ENCODE measurements at places on chromosomes 16 and 17.

GRCh38 chr17:14777291-14777690 lies 476.4 kb downstream of the HS3ST3B1 start:
- no peak for DNase-seq

DNA sequence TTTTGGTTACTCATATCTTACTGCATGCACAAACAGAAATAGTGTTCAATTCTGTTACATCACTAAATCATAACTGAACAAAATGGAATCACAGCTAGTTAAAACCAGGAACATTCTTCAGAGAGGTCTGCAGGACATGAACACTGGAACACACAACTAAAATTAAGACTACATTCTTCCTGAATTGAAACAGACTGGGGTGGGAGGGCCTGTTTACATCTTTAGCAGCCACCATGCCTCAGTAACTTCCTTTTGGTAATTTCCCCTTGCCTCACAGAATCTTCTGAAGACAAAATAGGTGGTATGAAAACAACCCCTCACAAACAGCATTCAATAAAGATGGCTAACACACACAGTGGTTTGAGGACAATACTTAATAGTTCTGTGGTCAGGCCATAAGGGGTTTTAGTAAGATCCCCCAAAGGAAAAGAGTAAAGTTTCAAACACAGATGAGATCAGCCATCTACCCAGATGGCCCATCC lies 6.5 kb downstream of the MARF1 start:
- DNase-seq = no peak

GRCh38 chr16:82071421-82071820 lies 36.4 kb downstream of the HSD17B2 start:
- no peak for DNase-seq

GRCh38 chr16:425082-425718 lies at the start of gene RAB11FIP3:
TSS of gene RAB11FIP3 (plus strand) at chr16:425649. CDS start at chr16:426007, 358 bp downstream.
- DNase-seq = peak; percentile 88

DNA sequence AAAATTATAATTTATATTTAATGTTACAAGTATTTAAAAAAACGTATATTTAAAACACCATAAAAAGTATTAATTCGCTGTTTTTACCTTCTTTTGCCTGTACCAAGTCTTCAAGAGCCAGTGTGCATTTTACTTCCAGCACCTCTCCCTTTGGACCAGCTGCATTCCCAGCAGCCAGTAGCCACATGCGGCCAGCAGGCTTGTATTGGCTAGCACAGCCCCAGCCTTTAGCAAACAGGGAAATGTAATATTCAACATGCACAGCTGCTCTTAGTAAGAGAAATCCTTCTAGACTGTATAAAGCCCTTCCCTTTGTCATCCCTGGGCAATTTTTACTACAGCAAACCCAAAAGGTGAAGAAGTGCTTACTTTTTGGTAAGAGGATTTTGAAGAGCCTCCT lies 6.6 kb downstream of the DHODH start:
- no peak for DNase-seq

- no peak for DNase-seq
These were observed 370.0 kb downstream of the CDH11 start for GRCh38 chr16:64751906-64752305.

GRCh38 chr17:61366076-61366714 lies 33.4 kb upstream of the TBX2 start:
- DNase-seq = no peak

DNA sequence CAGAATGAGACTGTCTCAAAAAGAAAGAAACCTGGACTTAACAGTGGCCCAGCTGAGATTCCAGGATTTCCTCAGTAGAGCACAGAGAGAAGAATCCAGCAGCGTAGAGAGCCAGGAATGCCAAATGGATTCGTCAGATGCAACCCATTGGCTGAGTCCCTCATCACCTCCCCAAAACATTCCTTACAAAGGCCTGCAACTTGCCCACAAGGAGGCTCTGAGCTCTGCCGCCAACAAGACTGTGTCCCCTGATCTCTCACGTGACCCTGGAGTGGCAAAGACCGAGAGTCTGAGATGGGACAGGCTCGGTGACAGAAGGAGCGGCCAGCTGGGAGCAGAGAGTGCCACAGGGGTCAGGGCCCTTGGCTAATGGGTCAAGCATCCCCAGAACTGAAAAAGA lies 6.9 kb upstream of the CHMP6 start:
- no peak for DNase-seq

DNA sequence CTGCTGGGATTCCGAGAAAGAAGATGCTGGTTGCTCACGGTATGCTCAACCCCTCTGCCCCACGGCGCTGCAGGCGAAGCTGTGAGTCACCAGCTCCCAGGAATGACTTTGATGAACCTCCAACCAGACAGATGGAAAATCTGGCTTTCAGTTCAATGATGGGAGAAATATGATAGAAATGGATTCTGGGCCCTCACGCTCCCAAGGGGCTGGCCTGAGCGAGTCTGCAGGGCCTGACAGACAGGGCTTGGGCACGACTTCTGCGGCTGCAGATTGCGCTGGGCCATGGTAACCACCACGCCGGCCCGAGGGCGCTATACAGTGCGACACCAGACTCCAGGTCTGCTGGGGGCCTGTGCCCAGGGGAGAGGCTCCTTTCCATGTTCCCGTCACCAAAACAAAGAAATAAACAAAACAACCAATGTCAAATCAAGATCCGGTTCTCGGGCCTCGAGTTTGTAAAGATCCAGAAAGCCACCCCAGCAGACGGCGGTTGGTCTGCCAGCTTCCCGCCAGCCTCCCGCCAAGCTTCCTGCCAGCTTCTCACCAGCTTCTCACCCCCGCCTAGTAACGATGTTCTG lies 11.1 kb upstream of the ABR start:
- no peak for DNase-seq

DNA sequence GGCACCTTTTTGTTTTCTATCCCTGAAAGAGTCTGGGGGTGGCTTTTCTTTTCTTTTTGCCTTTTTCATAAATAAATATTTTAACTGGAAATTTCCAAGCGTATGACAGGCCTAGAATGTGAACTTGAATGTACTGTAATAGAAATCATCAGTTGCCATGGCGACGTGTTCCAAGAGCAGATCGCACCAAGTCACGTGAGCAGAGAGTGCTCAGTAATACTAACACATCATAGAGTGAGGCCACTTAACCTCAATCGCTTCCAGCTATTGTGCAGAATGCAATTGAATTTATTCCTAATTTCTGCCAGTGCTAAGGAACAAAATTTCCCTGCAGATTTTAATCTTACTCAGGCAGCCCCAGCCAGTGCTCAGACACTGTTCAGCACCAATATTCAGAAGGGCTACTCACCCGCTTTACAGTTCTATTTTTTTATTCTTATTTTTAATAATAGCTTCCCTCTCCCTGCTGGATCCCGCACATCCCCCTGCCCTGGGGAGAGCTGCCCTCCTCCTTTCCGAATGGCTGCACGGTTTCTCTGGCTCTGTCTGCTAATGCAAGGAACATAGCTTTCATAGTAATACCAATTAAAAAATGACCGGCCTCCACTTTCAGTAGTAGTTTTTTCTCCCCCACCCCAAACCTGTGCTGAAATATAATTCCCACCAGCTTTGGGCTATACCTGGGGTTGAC lies 26.2 kb upstream of the PMFBP1 start:
- DNase-seq = no peak

DNA sequence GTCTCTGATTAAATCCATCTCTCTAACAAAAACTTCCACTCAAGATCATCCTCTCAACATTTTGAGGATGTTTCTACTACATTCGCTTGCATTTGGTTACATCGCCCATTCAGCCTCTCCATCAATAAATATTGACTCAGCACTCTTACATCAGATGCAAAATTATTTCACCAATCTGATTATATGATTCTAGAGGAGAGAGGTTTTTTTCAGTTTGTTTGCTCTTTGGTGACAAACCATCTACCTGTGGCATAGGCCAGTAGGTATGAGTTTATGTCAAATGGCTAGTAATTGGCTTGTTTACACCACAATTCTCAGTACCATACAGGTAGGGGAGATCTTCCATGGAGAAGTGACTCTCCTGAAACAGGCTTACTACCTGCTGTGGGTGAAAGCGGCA lies 52.3 kb downstream of the TOX3 start:
- DNase-seq = no peak

DNA sequence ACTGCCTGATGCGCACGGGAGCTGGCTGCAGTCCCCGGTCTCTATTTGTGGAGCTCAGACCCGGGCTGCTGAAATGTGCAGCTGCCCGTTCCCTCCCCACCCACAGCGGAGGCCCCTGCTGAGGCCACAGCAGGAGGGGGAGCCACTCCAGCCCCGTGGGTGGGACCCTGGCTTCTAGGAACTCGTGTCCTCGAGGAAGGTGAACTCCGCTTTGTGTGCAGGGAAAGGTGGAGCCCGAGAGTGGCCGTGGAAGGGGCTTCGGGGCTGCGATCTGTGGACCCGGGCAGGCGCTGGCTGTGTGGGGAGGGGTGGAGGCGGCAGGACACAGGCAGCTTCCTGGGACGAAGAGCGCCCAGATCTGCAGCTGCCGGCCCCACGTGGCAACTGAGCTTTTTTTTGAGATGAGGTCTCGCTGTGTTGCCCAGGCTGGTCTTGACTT lies 2.9 kb downstream of the CCDC154 start:
- DNase-seq = no peak

DNA sequence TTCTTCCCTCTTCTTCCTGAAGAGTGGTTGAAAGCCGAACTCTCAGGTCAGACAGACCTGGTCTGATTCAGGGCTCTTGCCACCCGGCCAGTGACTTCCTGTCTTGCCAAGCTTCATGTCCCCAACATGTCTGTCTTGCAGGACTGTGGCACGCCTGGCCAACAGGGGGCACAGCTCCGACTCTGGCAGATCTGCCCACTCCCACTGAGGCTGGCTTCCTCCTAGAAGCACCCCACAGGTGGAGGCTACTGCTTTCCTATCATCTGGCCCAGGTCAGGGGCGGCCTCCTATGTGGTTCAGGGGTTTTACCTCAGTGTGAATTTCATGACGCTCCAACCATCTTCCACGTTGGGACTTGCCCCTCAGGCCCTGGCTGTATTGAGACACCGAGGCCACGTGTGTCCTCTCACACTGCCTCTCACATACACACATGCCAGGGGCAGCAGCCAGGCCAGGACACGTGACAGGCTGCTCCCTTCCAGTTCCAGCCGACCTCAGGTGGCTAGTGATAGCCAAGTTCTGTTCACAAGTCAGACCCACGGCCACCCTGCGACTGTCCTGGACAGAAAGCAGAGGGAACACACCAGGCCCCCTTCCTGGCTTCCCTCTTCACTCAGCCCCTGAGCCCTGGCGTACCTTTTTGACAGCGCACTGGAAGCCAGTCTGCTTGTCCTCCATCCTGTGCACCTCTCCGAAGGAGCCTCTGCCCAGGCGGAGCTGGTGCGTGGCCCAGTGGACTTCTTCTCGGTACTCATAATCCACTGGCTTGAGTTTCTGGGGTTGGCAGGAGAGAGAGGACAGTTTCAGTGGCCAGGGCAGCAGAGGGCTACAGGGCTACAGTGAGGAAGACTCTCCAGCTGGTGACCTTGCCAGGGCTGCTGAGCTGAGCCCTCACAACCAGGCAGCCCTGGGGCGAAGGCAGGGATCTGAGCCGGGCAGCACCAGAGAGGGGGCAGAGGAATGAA lies 22.6 kb upstream of the SPATA32 start:
- no peak for DNase-seq

GRCh38 chr16:74608381-74608780 lies 1.5 kb upstream of the GLG1 start:
- no peak for DNase-seq

DNA sequence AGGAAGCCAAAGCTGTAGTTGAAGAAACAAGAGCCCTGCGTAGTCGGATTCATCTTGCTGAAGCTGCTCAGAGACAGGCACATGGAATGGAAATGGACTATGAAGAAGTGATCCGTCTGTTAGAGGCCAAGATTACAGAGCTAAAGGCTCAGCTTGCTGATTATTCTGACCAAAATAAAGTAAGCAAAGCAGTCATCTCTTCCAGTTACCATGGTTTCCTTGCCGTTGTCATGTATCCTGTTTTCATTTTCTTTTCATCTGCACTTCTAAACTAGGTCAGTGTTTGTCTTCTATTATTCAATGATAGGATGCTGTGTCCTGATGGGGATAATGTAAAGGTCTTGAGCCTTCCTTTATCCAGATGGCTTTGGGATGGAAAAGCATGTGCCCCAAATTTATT lies 104.3 kb downstream of the STXBP4 start:
- no peak for DNase-seq

DNA sequence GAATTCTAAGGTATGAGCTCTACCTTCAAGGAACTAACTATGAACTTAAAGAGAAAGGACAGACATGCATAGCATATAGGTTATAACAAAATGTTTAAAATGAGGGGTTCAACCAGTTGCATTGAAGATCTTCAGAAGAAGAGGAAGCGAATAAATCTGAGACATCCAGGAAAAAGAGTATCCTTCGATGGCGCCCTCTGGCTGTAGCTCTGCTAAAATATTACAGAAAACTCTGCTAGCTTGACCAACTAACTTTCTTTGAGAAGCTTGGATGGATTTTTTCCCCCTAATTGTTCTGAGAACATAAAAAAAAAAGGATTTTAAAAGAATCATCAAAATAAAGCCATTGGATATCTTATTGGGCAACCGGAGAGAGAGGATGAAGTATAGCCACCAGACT lies 659.9 kb upstream of the SOX9 start:
- DNase-seq = no peak

- no peak for DNase-seq
These were observed 963 bp downstream of the MT1H start for GRCh38 chr16:56670620-56670934.

GRCh38 chr16:27033281-27033979 lies 33.3 kb upstream of the C16orf82 start:
- DNase-seq = no peak

- DNase-seq = no peak
These were observed 10.3 kb downstream of the CCL18 start for GRCh38 chr17:36074365-36074764.

DNA sequence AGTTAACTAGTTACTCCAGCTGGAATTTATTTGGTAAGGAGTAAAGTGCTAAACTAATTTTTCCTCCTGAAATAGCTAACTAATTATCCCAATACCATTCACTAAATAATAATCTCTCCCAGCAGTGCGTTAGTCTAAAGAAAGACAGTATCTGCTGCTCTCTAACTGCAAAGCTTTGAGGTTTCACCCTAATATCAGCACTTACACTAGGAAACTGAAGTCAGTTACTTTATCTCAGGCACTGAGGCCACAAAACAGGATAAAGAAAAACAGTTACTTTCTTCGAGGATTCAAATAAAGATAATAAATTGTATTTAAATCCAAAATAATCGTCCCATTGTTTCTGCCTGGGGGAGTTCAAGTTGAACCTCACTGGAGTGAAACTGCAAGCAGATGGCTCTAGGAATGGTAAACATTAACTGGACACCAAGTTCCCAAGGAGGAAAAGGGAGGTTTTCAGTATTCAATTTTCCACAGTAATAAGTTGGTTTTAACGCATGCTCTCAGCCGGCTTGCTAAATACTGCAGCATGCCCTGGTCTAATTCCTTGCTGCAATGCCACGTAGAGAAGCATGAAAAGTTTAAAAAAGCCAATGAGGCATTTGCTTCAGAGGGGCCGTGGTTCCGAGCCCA lies 20.0 kb upstream of the FOXJ1 start:
- DNase-seq = no peak

- DNase-seq = no peak
These were observed 90.8 kb downstream of the ABCC12 start for GRCh38 chr16:48064971-48065370.
